OCI-LY7 (cell line): ENCODE measurements at places on chromosomes 11 and 22. TPM values are rescaled to one million over a fixed set of nuclear protein-coding genes. Genes with fewer than 3 reads are reported as not detected.

- peak; percentile 84 for DNase-seq
Measured at GRCh38 chr11:68002575-68002937, 1.3 kb downstream of the UNC93B1 start.

Gene ZNF214
- total RNA-seq = not detected in 2 replicates

Gene OR52N4
- total RNA-seq = 0.37 TPM in 1 of 2 replicates, not detected in the other

- no peak for DNase-seq
Measured at GRCh38 chr11:132062031-132062430, 691.6 kb downstream of the NTM start.

DNA sequence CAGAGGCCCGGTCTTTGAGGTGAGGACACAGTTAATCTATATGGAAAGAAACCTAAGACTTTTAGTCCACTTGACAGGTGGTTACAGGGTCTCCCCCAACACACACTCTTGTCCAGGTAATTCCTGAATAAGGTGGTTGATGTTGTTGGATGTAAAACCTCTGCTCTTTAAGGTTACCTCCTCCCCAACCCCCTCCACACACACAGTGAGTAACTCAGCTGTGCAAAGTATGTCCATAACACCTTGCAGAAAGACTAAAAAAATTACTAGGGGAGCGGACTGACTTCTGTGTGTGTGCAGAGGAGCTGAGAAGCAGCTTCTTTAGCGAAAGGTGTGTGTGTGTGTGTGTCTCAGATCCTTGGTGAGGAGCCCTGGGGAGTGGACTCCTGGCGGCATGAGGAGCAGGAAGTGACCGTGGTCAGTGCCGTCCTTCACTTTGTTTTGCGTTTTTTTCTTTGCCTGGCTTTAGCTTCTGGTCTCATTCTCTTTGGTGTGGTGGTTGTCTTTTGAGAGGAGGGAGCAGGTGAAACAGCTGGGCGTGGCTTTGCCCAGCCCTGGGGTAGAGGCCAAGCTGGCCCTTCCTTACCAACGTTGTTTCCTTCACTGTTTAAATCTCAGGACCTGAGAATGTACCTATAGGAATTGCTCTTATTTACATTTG, 1.7 kb downstream of the ZBED4 start:
- peak; percentile 18 for DNase-seq

DNA sequence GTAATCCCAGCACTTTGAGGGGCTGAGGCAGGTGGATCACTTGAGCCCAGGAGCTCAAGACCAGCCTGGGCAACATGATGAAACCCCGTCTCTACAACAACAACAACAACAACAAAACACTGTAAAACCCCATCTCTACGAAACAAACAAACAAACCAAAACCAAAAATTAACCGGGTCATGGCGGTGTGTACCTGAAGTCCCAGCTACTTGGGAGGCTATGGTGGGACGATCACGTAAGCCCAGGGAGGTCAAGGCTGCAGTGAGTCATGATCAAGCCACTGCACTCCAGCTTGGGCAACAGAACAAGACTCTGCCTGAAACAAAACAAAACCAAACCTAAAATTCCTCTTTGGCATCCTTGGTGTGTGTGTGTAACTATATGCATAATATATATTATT, 7.0 kb upstream of the POLA2 start:
- no peak for DNase-seq

- DNase-seq = no peak
Measured at GRCh38 chr11:37203006-37203405, 605.0 kb upstream of the RAG2 start.

GRCh38 chr22:46528121-46528610, 9.3 kb downstream of the CELSR1 start:
- DNase-seq = no peak

DNA sequence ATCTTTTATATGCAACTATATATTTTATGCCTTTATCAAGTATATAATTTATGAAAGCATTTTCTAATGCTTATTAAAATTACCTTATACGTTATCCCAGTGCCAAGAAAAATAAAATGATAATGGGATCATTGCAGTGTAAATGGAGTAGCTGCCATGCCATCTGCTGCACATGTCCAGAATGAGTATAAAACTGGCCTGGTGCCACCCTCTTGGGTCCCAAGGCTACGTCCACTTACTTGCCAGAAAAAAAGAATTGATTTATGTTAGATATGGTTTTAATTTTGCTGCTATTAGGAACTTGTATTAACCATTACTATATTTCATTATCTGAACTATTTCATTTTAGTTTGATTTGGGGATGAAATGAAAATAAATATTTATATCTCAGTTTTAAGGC, 1127.1 kb upstream of the CNTN5 start:
- DNase-seq = no peak

Gene GGT1
- total RNA-seq = 4.0 and 5.1 TPM in 2 replicates

DNA sequence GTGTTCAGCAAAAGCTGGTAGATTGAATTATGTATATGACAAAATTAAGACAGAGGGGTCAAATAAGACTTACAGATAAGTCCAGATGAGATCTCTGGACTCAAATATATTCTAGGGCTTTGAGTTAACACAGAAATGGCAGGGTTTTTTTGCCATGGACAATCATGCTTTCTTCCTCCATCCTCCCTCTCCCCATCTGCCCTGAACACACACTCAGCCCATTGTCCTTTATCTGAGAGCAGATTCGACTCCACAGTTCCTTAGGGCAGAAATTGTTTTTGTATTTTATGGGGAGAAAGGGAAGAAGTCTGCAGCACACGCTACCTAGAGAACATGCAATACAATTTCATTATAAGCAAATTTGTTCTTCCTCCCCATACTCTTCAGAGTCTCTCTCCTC, 86.8 kb downstream of the SLC1A2 start:
- DNase-seq = no peak

- peak; percentile 89 for DNase-seq
Measured at GRCh38 chr11:47857892-47858543, 9.9 kb upstream of the NUP160 start.

GRCh38 chr22:50262973-50263617, 1.6 kb upstream of the MAPK12 start:
- DNase-seq = no peak

DNA sequence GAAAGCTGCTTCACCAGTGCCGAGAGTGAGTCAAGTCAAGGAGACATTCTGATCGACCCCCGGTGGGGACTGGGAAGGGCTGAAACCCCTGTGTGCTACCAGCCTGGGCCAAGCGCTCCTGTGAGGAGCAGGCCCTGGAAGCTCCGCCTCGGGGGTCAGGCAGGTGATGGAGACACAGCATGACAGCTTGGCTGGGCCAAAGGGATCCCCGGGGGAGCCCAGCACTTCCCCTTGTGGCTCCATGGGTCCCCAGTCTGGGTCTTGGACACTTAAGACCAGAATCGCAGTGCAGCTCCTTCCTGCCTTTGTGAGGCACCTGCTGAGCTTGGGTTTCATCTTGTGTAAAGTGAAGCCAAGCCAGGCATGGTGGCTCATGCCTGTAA, 89.2 kb downstream of the MORC2 start:
- no peak for DNase-seq

- no peak for DNase-seq
Measured at GRCh38 chr11:103368145-103368544, 258.9 kb downstream of the DYNC2H1 start.

DNA sequence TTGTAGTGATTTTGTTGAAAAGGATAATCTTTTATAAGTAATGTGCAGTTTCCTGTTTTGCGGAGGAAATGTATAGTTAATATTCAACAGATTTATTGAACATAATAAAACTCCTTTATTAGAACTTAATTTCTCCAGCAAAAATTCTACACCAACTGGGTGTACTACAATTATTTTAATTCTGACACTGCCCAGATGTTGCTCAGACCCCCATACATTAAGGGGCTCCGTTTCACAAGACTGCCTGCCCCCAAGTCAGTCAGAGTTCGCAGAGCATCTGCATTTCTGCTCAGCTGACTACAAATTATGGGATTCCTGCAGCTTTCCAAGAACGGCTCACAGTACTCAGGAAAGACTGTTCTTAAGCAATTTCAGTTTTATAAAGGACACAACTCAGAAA, 6.2 kb downstream of the CEP57 start:
- no peak for DNase-seq

DNA sequence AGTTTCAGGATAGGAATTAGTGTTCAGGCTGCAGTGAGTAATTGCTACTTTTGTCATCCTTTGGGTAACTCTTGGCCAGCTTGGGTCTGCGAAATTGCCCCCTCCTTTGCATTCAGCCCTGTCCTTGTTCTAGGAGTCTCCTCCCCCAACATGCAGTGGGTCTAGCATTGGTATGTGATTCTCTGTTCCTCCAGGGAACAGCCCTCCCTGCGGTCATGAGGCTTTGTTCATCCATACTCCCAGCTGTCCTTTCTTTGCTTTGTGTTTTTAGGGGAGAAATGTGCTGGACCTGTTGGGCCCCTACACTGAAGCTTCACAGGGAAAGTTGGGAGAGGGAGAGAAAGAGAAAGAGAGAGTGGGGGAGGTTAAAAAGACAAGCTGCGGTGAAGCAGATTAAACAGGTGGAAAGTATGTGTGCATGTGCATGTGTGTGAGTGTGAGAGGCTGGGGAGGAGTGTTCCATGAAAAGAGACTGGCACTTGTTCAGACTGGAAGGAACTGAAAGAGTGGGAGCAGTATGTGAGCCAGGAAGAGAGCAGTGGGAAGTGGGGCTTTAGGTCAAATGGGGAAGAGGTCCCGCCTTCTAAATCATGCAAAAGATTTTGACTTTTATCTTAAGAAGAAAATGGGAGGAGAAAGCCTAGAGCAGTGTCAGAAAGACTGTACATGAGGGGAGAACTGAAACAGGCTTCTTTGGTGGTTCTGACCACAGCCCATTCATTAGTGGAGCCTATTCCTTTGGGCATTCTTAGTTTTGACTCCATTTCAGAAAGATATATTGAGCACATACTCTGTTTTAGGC, 17.9 kb upstream of the SESN3 start:
- peak; percentile 46 for DNase-seq

- DNase-seq = no peak
Measured at GRCh38 chr22:48558016-48558415, 1269.7 kb downstream of the BRD1 start.
